ENCODE measurements at places on chromosomes 1 and 21. TPM values are rescaled to one million over a fixed set of nuclear protein-coding genes. Genes with fewer than 3 reads are reported as not detected.

Gene TMCO4
- total RNA-seq, result 9.6 TPM

Gene JAM2
- total RNA-seq, result 1.4 TPM

Gene UTS2
- total RNA-seq, result not detected

Gene GORAB
- 6.2 TPM for total RNA-seq

Gene PGLYRP4
- total RNA-seq, result not detected

Gene SPATA46
- not detected for total RNA-seq

Gene PRRX1
- 0.25 TPM for total RNA-seq

Gene ATAD3C
- 0.89 TPM for total RNA-seq

Gene CHIA
- not detected for total RNA-seq

Gene URB1
- total RNA-seq, result 13.5 TPM

Gene OR2W3
- not detected for total RNA-seq

GRCh38 chr1:231512147-231512698, 16.2 kb upstream of the TSNAX start:
- DNase-seq, result no peak

- no peak for DNase-seq
These were observed 6.7 kb upstream of the GPR25 start for GRCh38 chr1:200866116-200866515.

DNA sequence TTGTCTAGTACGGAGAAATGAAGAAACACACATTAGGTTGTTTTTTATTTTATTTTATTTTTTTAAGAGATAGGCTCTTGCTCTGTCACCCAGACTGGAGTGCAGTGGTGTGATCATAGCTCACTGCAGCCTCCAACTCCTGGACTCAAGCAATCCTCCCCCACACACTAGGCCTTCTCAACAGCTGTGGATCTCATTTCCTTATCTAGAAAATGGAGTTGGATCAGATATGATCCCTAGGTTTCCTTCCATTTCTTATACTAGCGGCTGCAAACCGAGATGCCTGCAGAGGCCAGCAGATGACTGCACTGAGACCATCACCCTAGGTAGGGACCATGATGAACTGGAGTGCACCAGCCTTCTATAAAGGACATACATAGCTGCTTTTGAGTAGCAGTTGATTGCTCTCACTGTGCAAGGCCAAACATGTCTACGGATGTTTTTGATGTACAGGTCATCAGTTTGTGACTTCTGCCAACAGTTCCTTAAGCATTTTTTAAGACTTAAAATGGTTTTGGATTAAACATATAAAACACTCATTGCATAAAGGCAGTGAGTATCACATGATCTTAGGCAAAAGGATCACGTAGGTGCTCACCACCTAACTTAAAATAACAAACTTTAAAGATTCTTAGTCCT, 11.4 kb upstream of the KLHL12 start:
- DNase-seq, result no peak

DNA sequence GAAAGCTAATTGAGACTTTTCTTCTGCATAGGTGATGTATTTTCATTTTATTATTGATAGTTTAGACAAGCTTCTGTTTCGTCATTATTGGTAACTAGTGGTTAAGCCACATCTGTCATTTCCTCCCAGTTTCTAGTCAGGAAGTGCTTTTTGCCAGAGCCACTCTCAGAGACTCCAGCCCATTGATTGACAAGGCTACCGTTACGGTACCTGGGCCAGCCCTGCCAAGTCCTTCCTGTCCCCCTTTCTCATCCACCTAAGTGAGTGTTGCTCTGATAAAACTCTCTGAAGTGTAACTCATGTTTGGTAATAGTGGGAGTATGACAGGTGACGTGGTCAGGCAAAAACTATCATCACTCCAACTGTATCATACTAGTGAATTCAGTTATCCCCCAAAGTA, 29.6 kb upstream of the AGL start:
- DNase-seq, result no peak

- no peak for DNase-seq
These were observed 22.3 kb downstream of the MECR start for GRCh38 chr1:29208442-29208841.

GRCh38 chr1:211734791-211735190, 59.4 kb upstream of the NEK2 start:
- DNase-seq, result no peak

DNA sequence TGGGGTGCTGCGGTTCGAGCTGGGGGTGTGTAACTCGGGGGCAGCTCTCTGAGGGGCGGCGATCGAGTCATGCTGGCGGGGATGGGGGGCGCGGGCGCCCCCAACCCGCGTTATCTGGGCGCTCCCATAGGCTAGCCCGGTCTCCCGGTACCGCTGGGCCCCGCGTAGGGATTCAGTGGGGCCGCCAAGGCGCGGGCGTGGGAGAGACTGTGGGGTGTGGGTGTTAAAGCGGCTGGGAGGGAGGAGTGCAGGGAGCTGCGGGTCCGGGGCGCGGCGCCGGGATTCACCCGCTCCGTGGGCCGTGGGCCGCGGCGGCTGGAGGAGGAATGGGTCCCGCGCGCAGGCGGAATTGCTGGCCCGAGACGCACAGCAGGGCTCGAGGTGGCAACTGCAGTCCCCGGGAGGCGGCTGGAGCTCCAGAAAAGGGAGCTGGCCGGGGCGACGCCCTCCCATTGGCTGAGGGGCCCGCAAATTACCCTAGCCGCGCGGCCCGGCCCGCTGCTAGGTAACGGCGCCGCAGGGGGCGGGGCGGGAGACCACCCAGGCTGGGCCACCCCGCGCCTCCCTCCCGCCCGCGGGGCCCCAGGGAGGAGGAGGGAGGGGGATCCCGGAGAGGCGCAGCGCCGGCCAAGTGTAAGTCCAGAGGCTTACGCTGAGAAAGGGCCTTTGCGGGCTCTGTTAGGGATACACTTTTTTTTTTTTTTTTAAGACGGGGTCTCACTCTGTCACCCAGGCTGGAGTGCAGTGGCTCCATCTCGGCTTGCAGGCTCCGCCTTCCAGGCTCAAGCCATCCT, at the start of gene PTCH2:
Gene PTCH2 (minus strand): TSS at position 392 of the 794 bp plus-strand sequence. CDS start 321 bp downstream, at position 71.
- DNase-seq, result peak; percentile 67

GRCh38 chr1:89833183-89834082, 12.6 kb downstream of the LRRC8D start:
- DNase-seq, result no peak

DNA sequence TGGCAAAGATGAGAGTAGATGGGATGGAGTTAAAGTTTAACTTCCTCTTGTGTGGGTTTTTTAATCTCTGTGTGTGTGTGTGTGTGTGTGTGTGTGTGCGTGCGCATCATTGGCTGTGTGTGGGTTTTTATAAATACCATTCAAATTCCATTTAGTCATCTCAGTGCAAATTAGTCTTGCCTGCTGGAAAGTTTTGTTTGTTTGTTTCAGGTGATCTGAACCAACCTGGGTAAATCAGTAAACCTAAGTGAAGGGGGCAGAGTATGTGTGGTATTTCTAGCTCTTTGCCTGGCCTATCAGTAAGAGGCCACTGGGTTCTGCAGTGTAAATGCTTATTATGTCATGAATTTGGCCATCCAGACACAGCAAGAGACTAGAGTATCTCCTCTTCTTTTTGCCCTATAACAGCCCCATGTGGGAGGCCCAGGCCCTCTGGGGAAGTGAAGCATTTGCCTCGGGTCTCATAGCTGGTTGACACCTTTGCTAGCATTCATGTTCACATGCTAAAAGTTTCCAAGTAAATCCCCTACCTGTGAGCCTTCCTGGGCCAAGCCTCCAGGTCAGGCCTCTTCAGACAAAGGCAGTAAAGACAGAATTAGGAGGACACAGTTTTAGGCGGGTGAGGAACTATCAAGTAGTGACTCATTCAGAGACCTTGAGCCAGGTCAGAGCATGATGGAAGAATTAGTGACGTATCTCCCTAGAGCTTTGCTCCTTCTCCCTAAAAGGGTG, 14.7 kb downstream of the INTS3 start:
- DNase-seq, result no peak

- DNase-seq, result no peak
These were observed 909.8 kb downstream of the BRINP3 start for GRCh38 chr1:189567890-189568289.

DNA sequence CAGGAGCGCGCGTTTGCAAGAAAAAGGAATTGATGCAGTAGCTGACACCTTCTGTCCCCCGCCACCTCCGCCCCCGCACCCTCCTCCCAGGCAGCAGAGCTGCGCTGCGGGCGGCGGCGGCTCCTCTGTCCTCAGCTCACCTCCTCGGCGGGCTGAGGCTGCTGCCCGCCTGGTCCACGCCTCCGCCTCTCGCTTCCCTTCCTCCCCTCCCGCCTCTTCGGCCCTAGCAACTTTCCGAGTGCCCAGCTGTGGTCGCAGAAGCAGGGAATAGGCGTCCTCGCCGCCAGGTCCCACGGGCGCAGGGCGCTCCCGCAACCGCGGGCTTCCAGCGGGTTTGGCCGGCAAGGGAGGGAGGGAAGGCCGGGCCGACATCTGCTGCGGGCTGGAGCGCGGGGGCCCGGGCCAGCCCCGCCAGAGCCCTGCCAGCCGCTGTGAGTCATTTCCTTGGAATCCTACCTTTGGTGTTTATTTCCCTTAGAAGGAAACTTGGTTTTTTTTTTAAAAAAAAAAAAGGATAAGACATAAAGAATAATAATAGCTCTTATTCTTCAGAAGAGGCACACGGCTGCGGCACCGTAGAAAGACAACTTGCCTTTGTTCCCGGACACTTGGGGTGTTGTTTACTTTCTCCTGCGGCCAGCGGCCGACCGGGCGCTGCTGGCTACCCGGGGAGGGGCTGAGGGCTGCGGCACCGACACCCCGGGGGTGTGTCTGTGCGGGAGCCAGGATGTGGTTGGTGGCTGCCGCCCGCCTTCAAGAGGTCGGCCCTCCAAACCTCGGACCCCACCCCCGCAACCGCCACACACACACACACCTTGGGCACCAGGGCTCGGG, 1.1 kb downstream of the SERTAD4 start:
- DNase-seq, result no peak

- DNase-seq, result no peak
These were observed 31.3 kb downstream of the MAST2 start for GRCh38 chr1:45834689-45835088.

DNA sequence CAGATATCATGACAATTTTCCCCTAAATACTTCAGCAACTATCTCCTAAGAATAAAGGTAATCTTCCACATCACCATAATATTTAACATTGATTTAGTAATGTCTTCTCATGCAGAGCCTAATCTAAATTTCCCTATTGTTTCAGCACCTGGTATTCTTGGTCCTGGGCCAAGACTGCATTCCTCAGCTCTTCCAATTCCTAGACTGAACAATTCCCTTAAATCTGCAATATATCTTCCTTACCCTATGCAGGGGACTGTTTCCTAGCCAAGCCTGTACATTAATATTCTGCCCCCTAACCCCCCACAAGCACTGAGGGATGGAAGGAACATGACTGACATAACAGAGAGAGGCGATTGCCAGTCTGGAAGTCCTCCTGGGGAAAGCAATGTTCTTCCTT, 28.7 kb upstream of the DISP1 start:
- peak; percentile 11 for DNase-seq

GRCh38 chr1:13965770-13966398, 265.9 kb downstream of the PRDM2 start:
- DNase-seq, result no peak

DNA sequence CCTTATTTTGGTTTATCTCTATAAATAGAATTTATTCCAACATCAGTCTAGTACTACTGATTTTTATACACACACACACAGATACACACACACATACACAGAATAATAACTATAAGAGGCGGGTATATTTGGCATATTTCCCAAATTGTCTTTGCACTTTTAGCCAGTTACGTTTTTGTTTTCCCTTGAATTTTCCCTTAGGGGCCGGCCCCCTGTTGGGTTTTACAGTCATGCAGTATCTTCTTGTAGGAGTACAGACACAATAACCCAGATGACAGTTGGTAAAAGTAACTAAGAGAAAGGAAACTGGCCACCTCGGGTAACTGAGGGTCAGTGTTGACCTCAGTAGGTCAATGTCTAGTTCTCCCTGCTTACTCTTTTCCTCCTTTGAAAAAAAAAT, 50.9 kb downstream of the DISP1 start:
- no peak for DNase-seq

- no peak for DNase-seq
These were observed 105.5 kb upstream of the S1PR1 start for GRCh38 chr1:101131239-101131843.

- no peak for DNase-seq
These were observed 8.6 kb upstream of the EEIG2 start for GRCh38 chr1:108551137-108551862.

- peak; percentile 79 for DNase-seq
These were observed 1.6 kb upstream of the METTL25B start for GRCh38 chr1:156726549-156727226.

GRCh38 chr1:112515311-112516009, 6.7 kb downstream of the WNT2B start:
- DNase-seq, result peak; percentile 40
